ENCODE measurements at places on chromosomes 7 and 10.

DNA sequence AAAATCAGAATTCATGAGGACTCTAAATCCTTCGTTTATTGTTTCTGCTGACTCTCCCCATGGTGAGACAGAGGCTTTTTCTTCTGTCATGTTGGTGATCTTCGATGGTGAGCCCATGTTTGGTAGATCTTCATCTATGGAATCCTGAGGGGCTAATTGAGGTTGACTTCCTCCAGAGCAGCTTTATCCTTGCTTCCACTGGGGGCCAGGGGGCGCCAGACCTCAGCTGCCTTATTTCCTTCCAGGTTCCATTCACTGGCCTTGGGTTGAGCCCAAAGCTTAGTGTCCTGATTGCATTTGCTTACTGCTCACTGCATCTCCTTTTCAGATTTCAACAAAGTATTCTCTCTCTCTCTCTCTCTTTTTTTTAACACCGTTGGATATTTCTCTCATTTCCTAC, 80.7 kb downstream of the GCC1 start:
- peak; percentile 8 for DNase-seq

- DNase-seq, result no peak
Measured at GRCh38 chr10:112695539-112695938, 248.5 kb downstream of the VTI1A start.

DNA sequence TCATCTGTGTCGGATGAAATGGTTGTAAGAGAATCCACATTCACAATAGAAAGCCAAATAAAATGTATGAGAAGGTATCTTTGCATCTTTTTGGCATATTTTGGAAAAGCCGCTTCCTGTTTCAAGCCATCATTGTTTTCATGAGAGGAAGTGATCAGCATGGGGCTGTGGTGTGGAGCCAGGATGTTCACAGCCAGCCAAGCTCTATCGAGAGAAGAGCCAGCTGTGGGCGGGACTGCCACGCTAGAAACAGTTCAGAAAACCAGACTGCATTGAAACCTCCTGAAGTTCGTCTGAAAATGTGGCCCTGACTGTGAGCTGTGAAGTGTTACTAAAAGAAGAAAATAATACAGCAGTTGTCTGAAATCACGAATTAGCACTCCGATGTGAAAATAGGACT, 21.2 kb upstream of the NPS start:
- no peak for DNase-seq

DNA sequence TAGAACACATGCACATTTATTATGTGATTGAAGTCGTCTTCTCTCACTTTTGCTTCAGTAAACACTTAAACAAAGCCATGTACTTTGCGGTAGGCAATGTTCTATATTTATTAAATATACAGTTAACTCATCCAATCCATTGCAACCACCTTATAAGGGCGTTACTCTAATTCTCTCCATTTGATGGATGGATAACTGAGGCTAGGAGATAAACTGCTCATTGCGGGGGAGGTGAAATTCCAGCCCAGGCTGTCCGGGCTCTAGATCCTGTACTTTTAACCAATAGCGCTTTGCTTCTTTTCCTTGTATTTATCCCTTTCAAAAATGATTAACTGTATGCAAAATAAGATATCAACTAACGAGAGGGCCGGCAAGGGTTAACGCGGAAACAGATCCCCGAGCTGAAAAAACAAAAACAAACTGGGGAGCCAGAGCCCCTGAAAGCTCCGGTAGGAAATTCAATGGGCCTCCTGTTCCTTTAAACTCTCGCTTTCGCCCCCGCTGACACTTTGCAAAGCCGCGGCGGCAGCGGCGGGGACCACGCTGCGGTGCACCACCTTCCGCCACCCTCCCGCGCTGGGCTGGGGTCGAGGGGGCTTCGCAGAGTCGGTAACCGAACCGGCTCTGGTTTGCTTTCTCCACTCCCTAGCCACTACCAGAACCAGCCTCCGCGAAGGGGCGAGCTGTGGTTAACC, 1.0 kb upstream of the PLXDC2 start:
- DNase-seq, result no peak

GRCh38 chr10:133128126-133129070, 31.6 kb upstream of the KNDC1 start:
- no peak for DNase-seq

DNA sequence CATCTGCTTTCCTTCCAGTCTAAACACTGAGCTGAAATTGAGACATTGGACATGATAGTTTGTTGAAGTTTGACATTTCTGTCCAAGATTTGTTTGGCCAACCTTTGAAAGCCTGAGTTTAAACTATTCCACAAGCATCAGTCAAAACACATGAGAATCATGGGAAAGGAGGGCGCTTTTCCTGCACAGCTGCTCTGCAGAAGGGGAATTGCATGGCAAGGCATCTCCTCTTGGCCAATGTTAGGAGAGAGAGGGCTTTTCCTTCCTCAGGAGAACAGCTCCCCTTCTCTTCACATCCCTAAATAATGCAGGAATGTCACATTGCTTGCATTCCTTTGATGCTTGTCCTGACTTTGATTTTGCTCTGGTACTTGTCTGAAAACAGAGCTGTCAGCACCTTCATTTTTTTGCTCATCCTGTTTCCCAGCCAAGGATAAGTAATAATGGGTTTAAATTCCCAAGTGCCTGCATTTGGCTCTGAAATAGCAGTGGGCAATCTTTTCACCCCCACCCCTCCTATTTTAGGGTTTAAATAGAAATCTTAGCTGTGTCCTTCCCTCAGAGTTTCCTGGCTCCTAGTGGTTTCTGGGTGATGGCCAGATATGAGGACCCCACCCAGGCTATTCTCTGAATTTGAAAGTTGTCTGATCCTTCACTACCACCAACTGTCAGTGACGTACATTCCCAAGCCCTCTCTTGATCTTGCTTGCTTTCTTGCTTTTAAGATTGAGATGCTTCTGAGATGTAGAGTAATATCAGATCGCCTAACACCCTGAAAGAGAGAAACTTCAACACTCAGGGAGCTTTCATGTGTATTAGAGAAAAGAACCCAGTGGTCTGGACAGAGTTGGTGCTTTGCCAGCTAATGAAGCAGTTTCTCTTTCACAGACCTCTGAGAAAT, 75.2 kb upstream of the NPVF start:
- no peak for DNase-seq

- DNase-seq, result no peak
Measured at GRCh38 chr10:131577178-131577555, 265.6 kb upstream of the TCERG1L start.

DNA sequence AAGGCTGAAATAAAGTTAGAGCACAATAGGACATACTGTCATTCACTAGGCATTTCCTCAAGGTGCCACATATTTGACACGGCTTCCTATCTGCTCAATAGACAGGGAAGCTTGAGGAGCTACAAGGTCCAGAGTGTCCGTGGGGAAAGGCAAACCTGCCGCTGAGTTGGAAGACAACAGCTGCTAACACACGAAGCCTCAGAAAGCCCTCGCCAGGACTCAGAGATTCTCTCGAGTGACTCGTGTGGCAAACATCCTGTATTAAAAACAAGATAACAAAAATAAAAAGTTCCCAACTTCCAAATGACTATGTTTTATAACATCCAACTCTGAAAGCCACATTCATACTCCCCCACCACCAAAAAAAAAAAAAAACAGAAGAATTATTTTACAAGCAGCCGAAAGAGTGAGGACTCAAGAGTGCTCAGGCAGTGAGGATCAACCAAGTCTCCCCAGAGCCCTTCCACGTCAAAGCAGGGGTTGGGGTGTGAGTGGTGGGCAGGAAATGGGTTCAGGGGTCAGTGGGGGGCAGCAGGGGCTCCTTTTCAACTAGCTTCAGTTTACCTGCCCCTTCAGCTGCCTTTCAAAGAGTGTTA, 67.6 kb downstream of the STK17A start:
- DNase-seq, result no peak

DNA sequence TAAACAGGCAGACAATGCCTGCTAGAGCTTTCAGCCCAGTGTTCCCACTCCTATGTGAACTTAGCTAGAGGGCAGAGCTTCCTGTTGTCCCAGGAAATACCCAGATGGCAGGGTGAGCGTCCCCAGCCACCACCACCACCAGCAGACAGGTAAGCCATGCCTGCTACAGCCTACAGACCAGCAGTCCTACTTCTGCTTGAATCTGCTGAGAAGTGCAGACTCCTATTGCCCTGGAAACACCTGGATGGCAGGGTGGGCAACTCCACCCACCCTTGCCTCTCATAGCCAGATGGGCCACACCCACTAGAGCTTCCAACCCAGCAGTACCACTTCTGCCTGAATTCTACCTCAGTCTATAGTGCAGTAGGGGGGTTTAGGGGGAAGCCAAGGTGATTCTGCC, 64.4 kb downstream of the FBXL13 start:
- no peak for DNase-seq

GRCh38 chr7:156220701-156221100, 408.4 kb upstream of the SHH start:
- no peak for DNase-seq

DNA sequence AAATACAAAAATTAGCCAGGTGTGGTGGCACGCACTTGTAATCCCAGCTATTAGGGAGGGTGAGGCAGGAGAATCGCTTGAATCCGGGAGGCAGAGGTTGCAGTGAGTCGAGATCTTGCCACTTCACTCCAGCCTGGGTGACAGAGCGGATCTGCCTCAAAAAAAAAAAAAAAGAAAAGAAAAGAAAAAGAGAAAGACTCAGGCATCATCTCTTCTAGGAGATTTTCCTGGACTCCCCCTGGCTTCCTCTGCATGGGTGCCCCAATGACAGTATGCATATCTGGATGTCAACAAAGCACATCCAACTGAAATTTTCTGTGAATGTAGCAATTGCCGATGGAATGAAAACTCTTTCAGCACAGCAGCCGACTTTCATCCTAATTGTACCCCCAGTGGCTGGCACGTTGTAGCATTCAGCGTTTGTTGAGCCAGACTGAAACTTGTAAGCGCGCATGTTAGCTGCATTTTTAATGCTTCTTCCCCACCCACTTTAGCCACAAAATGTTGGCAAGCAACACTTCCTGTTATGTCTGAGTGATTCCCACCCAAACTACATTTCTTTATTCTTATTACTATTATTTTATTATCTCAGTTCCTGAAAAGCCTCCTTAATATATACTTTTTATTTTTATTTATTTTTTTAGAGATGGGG, 70.2 kb downstream of the PRTFDC1 start:
- DNase-seq, result no peak

- no peak for DNase-seq
Measured at GRCh38 chr10:132389433-132390169, 7.4 kb upstream of the PWWP2B start.

GRCh38 chr7:100190048-100190711, 12.5 kb downstream of the STAG3 start:
- no peak for DNase-seq

DNA sequence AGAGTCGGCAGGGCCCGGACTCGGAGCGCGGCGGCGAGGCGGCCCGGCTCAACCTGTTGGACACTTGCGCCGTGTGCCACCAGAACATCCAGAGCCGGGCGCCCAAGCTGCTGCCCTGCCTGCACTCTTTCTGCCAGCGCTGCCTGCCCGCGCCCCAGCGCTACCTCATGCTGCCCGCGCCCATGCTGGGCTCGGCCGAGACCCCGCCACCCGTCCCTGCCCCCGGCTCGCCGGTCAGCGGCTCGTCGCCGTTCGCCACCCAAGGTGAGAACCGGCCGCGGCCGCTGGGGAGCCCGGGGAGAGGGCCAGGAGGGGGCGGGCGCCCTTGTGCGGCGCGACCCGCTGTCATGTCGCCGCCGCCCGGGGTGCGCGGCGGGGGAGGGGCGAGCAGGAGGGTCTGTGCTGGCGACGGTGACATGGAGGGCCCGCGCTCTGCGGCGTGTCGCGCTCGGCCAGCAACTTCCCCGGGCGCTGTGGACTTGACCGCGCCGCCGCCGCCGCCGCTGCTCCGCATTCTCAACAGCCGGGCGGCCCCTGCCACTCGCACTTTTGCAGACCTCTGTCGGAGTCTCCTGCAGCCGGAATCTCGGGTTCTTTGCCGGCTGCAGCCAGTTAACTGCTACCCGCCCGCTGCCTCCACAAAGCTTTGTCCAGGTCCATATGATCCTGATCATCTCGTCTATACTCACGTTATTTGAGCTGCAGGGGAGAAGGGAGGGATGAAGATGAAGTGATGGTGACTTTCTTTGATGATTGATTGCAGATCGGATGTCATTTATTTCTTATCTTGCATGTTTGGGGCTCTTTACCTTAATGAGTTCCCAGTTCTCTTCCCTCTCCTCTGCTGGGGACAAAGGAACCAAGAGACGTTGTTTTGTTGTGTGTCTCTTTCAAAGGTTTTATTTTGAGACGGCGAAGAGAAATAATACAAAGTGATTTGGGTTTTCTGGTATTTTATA, 869 bp downstream of the TRIM24 start:
- peak; percentile 21 for DNase-seq

DNA sequence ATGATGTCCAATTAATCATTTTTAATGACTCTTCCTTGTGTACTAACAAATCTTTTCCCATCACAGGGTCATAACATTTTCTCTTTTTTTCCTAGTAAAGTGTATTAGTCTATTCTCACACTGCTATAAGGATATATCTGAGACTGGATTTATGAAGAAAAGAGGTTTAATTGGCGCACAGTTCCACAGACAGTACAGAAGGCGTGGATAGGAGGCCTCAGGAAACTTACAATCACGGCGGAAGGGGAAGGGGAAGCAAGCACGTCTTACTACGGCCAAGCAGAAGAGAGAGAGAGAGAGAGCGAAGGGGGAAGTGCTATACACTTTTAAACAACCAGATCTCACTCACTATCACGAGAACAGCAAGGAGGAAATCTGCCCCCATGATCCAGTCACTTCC, 359.4 kb upstream of the NFE2L3 start:
- DNase-seq, result no peak

GRCh38 chr7:103664577-103664976, 218.6 kb upstream of the SLC26A5 start:
- DNase-seq, result no peak

DNA sequence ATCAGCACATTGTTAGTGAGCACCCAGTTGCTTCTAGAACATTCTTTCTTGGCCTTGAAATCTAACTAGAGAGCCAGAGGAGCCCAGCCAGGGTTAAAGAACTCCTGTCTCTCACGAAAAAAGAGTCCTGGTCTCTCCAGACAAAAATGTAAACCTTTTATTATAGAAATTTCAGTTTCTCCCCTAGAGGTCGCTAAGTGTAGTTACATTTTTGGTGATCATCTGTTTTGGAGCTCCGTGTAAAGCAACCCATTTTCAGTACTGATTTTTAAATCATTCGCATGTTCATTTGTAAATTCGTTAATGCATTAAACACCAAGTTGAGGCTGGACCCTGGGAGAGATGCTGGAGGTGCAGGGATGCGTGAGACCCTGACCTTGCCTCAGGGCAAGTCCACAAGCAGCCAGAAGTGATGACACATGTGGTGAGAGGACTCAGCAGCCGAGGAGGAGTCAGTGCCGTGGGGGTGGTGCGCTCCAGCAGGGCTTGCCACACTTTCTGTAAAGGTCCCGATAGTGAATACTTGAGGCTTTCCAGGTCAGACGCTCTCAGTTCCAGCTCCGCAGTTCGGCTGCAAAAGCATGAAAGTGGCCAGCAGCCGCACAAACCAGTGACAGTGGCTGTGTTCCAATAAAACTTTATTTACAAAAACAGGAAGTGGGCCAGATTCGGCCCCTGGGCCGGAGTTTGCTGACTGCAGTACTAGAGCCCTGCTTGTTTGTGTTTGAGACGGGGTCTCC, 578.6 kb upstream of the FOXK1 start:
- peak; percentile 94 for DNase-seq

All from HTR-8/SVneo (cell line).